ENCODE measurements at places on chromosomes 7 and 10.

GRCh38 chr10:35574924-35575352, 30.2 kb upstream of the GJD4 start:
- DNase-seq = no peak

DNA sequence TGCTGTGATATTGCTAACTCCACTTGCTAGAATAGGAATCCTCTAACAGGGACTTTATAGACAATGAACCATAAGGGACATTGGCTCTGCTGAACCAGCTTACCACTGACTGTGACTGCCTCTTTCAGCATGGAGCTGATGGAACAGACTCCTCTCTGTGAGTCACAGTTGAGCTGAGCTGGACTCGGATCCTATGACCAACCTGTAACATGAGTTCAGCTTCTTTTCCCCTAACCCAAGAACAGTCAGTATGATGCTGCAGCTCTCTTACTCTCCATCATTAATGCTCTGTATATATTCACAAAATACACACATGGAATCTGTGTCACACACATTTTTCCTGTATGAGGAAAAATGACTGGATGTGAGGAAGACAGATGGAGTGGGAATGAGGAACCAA, 177.9 kb upstream of the BET1 start:
- no peak for DNase-seq

GRCh38 chr10:78381107-78381506, 347.4 kb downstream of the RPS24 start:
- peak; percentile 16 for DNase-seq

DNA sequence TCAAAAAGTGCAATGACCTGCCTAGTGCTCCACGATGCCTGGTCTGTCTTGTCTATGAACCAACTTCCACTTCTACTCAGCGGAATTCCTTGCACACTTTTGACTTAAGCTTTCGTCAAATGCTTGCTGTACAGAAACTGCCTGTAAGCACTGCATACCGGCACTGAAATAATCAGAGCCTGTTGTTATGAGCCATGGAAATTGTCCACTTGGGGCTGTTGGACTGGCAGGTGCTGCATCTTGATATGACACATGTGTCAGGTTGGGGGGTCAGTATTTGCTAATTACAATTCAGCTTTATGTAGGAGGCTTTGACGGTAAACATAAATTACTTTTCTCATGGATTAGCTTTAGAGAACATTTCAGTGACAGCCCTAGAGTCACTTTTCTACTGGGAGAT, 32.0 kb upstream of the KLF6 start:
- no peak for DNase-seq

DNA sequence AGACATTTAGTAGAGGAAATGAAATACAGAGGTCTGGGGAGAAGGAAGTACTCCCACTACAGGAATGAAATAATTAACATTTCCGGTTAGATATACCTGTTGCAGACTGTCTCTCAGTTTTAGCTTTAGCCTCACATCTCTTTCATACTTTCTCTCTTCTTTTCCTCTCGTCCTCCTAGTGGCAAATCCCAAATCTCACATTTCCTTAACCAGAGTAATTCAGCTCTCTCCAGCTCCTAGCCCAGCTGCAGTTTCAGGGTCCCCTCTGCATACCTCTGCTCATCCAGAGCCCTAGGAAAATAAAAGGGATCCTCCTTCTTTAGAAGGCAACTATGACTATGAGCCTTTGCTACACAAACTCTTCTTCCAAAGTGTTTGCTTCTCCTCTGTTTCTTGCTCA, 643.2 kb downstream of the PHTF2 start:
- DNase-seq = no peak

DNA sequence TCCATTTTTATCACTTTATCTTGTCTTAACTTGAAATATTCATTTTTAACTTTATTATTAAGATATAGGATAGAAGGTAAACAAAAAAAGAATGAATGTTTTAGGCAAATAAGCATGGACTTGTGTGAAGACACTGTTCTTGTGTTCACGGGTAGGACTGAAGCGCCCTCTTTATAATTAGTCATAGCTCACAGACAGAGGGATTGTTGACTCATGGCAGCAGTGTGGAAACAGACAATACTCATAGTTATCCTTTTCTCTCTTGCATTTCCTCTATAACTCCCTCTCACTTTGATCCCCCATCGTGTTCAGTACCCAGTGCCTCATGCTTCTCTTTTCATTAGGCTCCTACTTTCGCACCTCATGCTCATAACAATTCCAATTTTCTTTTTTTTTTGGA, 731.8 kb downstream of the PHTF2 start:
- DNase-seq = peak; percentile 9

DNA sequence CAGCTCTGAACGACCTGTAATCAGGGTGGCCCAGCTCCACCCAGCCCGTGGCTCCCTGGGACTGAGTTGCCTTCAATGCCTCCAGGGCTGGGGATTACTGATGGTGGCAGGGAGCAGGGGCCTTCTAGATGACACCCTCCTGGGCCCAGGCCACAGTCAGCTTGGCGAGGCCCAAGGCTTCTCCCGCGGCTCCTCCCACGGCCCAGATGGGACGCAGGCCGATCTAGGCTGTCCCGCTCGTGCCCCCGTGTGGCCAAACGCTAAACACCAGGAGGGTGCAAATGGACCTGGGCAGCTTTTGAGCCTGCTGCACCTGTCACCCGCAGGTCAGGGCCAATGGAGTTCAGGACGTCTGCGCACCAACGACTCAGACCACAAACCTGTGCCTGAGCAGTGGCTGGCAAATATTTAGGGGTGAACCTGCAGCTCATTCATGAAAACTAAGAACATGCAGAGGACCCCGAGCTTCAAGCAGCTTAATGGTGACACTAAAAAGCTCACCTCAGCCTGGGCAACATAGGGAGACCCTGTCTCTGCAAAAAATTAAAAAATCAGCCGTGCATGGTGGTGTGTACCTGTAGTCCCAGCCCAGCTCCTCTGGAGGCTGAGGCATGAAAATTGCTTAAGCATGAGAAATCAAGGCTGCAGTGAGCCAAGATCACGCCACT, 43.2 kb downstream of the ASB13 start:
- peak; percentile 78 for DNase-seq

DNA sequence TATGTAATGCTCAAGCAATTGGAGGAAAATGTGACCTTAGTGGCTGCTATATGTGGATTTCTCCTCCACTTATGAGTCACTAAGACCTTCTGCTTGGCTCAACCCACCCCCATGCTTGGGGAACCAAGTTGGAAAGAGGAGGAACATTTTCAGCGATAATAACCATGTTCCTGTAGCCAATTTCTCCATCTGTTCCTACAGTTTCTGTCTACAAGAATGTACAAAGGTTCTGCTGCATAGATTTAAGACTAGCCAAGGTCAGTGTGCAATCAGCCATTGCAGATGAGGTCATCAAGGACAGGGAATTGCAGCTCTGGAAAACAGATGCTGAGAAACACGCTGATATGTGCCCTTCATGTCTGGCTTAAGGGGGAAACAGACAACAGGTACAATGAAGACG, 5.6 kb upstream of the NRCAM start:
- no peak for DNase-seq

DNA sequence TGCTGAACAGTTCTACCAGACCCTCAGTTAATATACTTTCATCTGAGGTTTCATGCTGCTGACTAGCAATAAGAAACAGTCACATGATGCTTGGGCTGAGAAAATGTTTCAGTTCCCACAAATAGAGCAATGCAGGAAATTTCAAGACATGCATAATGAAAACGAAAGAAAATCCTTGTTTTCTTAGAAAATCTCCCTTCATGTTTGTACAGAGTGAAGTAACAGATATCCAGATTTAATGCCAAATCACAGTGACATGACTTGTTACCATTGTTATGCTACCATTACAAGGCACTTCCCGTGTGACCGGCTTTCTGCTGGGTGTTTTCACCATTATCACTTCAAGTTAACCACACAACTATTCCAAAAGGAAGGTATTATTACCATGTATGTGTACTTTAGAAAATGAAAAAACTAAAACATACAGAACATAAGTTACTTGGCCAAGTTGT, 121.7 kb downstream of the DOCK4 start:
- no peak for DNase-seq

DNA sequence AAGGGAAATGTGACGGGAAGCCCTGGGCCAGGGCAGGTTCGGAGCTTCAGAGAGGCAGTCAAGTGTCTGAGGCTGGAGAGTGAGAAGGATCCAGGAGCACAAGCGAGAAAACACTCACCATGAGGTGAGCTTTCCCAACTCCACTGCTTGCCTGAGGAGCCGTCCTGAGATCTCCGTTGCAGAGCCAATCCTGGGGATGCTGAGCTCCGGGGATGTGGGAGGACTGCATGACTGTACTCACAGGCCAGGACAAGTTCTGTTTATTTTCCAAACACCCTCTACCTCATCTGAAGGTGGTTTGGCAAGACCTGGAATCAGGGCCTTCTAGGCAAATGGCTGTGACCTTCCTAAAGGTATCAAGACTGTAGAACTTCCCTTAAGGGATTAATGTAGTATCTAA, 38.7 kb downstream of the GLI3 start:
- no peak for DNase-seq

DNA sequence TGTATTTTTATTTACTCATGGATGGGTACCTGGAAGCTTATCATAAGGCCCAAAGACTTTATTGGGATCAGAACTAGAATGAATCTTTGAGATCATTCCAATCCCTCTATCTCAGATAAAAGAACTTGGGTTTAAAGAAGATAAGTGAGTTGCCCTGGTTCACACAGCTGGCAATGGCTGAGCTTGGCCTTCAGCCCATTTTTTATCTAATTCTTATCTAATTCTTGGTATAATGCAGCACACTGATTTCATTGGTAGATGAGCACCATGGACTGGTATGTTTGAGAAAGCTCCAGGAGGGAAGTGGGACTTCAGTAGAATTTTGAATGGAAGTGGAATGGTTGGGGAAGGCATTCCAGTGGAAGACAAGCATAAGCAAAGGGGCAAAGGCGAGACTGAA, 558.9 kb downstream of the REEP3 start:
- DNase-seq = no peak

DNA sequence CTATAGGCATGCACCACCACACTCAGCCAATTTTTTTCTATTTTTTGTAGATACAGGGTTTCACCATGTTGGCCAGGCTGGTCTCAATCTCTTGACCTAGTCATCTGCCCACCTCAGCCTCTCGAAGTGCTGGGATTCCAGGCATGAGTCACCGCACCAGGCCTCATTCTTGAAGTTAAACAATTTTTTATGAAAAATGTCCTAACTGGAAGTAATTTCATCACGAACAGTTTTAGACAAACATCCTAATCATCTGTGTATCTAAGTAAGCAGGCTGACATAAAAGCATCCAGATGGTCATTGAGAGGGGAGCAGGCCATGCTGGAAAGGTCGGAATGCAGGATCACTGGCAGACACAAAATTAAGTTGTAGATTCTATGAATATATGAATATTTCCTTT, 269.1 kb downstream of the ZMYND11 start:
- DNase-seq = no peak

DNA sequence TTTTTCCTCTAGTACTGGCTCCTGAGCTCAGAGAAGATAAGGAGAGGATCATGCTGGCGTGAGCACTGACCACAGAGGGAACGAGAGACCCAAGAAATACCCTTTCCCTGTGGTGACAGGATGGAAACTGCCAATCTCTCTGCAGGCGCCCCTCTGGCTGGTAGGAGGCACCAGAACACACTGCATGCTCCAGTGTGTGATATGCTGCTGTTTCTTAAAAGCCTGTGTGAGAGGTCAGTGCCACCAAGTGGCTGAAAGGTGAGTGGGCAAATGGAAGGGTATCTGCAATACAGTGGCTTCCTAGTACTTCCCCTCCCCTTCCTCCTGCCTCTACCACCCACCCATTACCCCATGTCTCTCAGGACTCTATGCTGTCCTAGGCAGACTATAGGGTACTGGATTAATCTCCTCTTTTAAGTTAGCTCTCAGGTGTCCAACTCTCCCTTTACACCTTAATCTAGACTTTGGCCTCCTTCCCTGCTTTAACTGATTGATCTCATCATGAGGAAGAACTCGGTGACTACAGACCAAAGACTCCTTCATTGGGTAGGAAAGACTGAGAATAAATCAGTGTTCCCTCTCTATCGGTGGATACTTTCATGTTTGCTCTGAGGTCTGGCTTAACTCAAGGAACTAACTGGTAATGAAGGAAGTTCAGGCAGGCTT, 283.6 kb downstream of the ADRA2A start:
- DNase-seq = peak; percentile 66

DNA sequence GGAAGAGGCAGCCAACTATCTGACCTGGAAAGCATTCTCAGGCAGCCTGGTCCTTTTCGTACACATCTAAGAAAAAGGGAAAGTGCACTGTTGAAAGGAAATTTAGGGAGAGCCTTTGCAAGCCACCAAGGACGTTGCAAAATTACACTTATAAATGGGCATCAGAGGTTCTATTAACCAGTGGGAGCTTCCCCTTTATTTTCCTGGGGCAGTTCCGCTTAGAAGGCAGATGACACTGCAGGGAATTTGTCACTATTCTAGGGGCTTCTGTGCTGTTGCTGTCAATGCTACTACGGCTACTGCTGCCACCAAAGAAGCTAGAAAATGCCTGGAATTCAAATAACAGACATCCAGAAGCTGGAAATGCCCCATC, 79.6 kb upstream of the AUTS2 start:
- DNase-seq = peak; percentile 40

DNA sequence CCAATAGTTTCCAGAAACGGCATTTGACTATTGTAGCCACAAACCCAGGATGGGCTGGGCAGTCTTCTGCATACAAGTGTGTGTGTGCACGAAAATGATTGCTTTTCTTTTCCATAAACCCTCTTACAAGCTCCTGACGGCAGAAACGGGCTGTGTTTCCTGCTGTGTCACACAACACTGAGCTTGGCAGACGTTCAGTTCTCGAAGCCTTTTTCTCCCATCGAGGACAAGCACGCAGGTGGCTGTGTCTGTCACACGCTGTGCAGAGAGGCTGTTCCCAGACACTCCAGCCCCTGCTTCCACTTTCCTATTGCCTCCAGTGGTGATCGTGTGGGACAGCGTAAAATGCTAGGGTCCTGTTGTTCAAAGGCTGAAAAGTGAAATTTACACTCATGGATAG, 32.1 kb downstream of the RBAK start:
- DNase-seq = no peak

DNA sequence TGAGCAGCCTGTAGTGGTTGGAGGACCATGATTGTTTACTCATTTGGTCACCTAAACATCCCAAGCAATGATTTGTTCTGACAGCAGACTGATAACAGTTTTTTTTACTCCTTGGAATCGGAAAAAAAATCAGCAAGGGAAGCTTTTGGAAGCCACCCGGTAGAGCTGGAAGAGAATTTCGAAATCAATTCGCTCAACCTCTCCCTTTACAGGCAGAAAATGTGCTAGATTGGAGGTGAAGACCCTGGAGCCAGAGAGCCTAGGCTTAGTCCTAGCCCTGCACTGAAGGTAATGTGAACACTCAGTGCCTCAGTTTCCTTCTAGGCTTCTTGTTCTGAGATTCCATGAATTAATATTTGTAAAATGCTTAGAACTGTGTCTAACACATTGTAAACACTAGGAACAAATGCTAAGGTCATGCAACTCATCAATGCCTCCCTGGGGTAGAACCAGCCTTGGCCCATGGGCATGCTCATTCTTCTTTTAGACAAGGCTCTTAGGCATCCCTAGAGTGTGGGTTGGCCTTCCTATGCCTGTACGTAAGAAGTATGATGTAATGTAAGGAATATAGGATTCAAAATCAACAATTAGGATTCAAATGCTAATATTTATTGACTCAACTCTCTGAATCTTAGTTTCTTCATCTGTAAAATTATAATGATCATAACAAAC, 52.7 kb downstream of the MET start:
- DNase-seq = no peak
